ENCODE measurements at places on chromosomes 12 and 14.

GRCh38 chr12:1375323-1375722 lies 219.1 kb downstream of the FBXL14 start:
- H3K4me1 ChIP-seq = no peaks in the 10 kb centered on the region
- no peaks in the 10 kb centered on the region for H3K27me3 ChIP-seq
- no peak for DNase-seq
- 0 out of 3 replicates have a peak, but pooled peaks cover 6% of the 10 kb centered on the region for H3K36me3 ChIP-seq

GRCh38 chr12:2319737-2320506 lies 267.1 kb downstream of the CACNA1C start:
- no peaks in the 10 kb centered on the region for H3K4me1 ChIP-seq
- H3K27me3 ChIP-seq = no peaks in the 10 kb centered on the region
- no peak overlapping the region for H3K27ac ChIP-seq
- no peak for DNase-seq
- H3K36me3 ChIP-seq = no peaks in the 10 kb centered on the region

GRCh38 chr14:98716133-98716532 lies 555.9 kb downstream of the BCL11B start:
- no peaks in the 10 kb centered on the region for H3K27me3 ChIP-seq
- no peak for DNase-seq
- no peak overlapping the region for H3K27ac ChIP-seq
- H3K36me3 ChIP-seq = no peaks in the 10 kb centered on the region

DNA sequence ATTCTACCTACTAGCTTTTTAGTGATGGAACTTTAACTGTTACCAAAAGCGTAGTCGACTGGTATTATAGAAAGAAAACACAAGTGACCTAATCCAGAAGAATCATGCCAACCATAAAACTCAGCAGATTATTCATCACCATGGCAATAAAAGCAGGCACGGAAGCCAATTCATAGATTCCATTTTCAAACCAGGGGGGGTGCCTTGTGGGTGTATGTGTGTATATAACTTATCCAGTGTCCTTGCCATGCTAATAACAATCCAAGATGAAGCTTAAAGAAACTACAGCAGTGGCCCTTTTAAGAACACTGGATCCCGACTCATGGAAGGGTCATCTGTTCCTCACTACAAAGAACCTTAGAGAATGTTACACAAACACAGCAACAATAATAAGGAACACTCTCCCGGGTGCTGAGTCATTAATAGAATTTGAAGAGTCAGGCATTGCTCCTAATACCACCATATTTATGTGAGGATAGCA lies 61.0 kb downstream of the EPS8 start:
- H3K36me3 ChIP-seq = no peaks in the 10 kb centered on the region
- no peaks in the 10 kb centered on the region for H3K4me1 ChIP-seq
- no peak overlapping the region for H3K27ac ChIP-seq
- no peak overlapping the region for H3K4me3 ChIP-seq
- no peaks in the 10 kb centered on the region for H3K27me3 ChIP-seq

DNA sequence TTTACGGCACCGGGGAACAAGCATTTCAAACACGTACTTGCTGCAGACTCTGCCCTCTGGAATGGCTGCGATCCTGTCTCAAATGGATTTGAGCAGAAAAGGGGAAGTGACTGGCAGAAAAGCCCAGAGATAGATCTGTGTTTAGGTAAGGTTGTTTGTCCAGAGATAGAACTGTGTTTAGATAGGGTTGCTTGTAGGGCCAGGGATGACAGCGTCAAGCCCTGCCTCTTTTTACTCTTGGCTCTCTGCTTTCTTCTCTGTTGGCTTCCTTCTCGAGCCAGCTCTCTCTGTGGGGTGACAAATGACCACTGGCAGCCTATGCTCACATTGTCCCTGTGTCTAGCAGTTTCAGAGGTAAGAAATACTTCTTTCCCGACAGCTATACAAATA lies 11.4 kb downstream of the DGLUCY start:
- no peak overlapping the region for H3K4me3 ChIP-seq
- no peaks in the 10 kb centered on the region for H3K27me3 ChIP-seq
- H3K4me1 ChIP-seq = peaks cover 3% of the 10 kb centered on the region
- DNase-seq = peak; percentile 41

GRCh38 chr12:115155665-115156645 lies 472.0 kb upstream of the TBX3 start:
- H3K4me1 ChIP-seq = no peaks in the 10 kb centered on the region
- no peak overlapping the region for H3K4me3 ChIP-seq
- H3K27me3 ChIP-seq = no peaks in the 10 kb centered on the region
- no peak for DNase-seq
- H3K36me3 ChIP-seq = no peaks in the 10 kb centered on the region

GRCh38 chr12:123387508-123388176 lies 3.7 kb downstream of the KMT5A start:
- peaks cover 37% of the 10 kb centered on the region for H3K4me1 ChIP-seq
- no peak for DNase-seq
- H3K4me3 ChIP-seq = peak overlapping the region; percentile 42
- peaks cover 36% of the 10 kb centered on the region for H3K36me3 ChIP-seq
- no peaks in the 10 kb centered on the region for H3K27me3 ChIP-seq

- H3K4me3 ChIP-seq = no peak overlapping the region
- no peaks in the 10 kb centered on the region for H3K36me3 ChIP-seq
- DNase-seq = no peak
- H3K27ac ChIP-seq = no peak overlapping the region
Measured at GRCh38 chr12:93751864-93752610, 74.9 kb downstream of the CRADD start.

GRCh38 chr14:55123101-55123500 lies 6.0 kb upstream of the LGALS3 start:
- peaks cover 9% of the 10 kb centered on the region for H3K4me1 ChIP-seq
- no peak for DNase-seq
- no peaks in the 10 kb centered on the region for H3K27me3 ChIP-seq
- no peak overlapping the region for H3K4me3 ChIP-seq

- H3K4me3 ChIP-seq = no peak overlapping the region
- H3K4me1 ChIP-seq = peaks cover 15% of the 10 kb centered on the region
- no peak for DNase-seq
- no peak overlapping the region for H3K27ac ChIP-seq
- H3K27me3 ChIP-seq = no peaks in the 10 kb centered on the region
Measured at GRCh38 chr12:121778567-121779421, 14.7 kb downstream of the RHOF start.

DNA sequence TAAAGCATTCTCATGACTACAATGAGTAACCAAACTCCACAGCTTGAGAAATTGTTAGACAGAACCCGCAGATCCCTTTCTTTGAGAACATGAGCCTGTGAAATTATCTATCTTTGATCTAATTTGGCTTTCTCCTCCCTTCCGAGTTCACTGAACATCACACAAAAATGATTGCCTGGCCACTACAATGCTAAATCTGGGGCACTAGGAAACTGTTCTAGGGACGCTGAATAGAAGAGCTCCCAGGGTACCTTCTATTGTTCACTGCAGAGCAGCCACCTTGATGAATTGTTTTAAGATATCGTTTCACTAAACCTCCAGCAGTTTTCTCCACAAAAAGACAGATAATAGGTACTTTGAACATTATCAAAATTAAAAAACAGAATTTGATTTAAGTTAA lies 47.5 kb downstream of the SINHCAF start:
- no peak overlapping the region for H3K4me3 ChIP-seq
- H3K27me3 ChIP-seq = no peaks in the 10 kb centered on the region
- DNase-seq = no peak
- H3K36me3 ChIP-seq = peaks cover 54% of the 10 kb centered on the region
- no peak overlapping the region for H3K27ac ChIP-seq

- H3K4me1 ChIP-seq = no peaks in the 10 kb centered on the region
- H3K27ac ChIP-seq = no peak overlapping the region
- no peak overlapping the region for H3K4me3 ChIP-seq
- DNase-seq = no peak
Measured at GRCh38 chr12:126051611-126052107, 986.4 kb downstream of the AACS start.

Measured in K562 (cell line).